ENCODE measurements at places on chromosomes 11 and 22.

DNA sequence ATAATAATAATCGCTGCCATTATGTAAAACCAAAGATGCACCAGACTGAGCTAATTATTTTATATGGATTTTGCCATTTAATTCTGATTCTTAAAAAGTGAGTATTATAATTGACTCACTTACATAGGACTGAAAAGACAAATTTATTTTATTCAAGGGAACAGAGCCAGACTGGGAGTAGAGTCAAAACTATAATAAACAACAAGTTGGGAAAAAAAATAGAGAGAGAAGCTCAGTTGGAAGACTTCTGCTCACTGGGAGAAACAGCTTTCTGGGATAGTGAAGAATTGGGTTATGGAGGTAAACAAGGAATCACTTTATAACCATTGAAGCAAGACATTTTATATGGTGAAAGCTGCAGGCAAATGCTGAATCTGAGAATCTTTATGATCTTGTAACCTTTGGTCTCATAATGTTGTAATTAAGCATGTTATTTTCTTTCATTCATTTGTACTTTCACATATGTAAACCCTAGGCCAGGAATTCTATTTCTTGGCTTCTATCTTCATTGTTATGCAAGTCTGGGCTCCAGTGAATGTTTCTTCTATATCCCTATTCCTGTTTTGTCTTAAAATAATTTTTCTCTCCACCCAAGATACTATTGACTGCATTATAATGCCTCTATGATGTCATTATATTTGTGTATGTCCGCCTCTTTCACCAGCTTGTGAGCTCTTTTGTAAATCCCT is 725.3 kb upstream of the CCDC179 start:
- no peak for DNase-seq

- no peak for DNase-seq
These were observed 20.6 kb downstream of the ELFN2 start for GRCh38 chr22:37406441-37407235.

- DNase-seq: no peak
These were observed 24.1 kb downstream of the ZBTB16 start for GRCh38 chr11:114083391-114084252.

DNA sequence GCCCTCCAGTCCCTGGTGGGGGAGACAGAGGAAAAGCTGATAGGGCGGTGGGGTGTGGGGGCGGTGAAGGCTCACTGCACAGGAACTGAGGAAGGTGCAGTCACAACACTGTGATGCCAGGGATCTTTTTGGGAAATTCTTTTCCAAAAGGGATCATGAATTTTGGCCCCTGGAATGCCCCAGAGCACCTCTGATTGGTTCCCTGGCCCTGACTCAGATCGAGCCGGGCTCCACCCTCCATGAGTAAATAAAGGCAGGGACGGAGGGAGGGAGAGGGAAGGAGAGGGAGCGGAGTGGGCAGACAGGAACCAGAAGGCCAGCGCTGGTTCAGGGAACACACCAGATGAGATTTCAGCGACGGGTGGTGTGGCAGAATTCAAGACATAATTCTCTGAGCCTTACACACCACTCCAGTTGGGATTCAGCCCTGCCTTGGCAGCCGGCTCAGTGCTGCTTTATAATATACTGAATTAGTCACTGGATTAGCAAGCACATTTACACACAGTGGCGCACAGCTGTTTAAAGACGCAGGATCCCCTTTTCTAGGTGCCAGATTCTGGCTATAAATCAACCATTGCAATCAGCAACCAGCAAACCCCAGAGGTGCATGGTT is 80.3 kb downstream of the ETS1 start:
- peak; percentile 17 for DNase-seq

GRCh38 chr11:10659339-10660216 is 34.0 kb downstream of the IRAG1 start:
- DNase-seq: no peak

DNA sequence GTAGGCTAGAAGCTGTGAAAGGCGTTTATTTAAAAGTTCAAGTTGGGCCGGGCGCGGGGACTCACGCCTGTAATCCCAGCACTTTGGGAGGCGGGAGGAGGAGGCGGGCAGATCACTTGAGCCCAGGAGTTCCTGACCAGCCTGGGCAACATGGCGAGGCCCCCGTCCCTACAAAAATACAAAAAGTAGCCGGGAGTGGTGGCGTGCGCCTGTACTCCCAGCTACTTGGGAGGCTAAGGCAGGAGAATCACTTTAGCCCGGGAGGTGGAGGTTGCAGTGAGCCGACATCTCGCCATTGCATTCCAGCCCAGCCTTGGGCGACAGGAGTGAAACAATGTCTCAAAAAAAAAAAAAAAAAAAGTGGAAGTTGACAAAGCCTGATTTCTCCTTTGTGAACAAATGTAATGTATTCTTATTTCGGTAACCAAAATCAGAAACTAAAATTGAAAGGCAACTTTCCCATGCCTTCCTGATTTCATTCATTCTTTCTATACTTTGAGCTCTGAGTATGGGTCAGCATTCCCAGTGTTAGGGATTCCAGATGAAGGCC is 825 bp downstream of the PTPMT1 start:
- no peak for DNase-seq

GRCh38 chr22:27185760-27186302 is 528.4 kb downstream of the MIAT start:
- no peak for DNase-seq

DNA sequence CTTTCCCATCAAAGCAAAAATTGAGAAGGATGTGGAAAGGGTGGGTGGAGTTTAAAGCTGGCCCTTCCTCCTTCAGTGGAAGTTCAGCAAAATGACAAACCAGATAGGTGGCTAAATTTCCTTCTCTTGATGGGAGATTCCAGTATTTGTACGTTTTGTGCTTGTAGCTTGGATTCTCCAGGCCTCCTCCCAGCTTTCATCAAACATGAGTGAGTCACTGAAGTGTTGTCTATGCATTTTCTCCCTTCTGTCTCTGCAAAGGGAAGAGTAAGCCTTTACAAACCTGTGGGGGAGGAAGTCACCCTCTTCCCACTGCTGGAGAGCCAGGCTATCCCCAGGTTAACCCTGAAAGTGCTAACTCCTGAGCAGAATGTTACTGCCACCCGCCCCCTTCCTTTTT is 6.4 kb downstream of the MARK2 start:
- no peak for DNase-seq

Measured in GOT3 (cell line).